IPS DF 19.7 (cell line): ENCODE measurements at places on chromosomes 11 and 22.

- no peak for DNase-seq
These were observed 27.8 kb upstream of the AMOTL1 start for GRCh38 chr11:94740083-94741021.

- no peak for DNase-seq
These were observed 21.7 kb downstream of the SPATA19 start for GRCh38 chr11:133823614-133824013.

GRCh38 chr11:8081591-8082250, 710 bp downstream of the TUB start:
- DNase-seq: no peak

- DNase-seq: no peak
These were observed 1.3 kb downstream of the TEF start for GRCh38 chr22:41383085-41383484.

GRCh38 chr11:128323381-128323780, 264.0 kb downstream of the ETS1 start:
- DNase-seq: no peak

DNA sequence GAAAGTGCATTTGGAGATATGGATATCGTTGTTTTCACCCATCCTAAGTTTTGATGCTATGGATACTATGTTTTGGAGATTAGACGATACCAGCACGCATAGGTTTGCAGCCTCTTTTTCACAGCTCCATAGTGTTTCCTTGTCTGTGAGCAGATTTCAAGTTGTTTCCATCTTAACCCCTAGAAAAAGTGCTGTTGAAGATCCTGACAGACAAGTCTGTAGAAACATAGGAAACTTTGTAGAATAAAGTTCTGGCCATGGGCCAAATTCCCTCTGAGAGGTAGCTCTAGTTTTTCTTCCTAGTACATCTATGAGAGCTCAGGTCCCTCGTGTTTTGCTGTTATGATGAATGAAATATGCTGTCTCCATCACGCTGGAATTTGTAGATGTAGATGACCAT, 32.4 kb downstream of the ST3GAL4 start:
- no peak for DNase-seq

DNA sequence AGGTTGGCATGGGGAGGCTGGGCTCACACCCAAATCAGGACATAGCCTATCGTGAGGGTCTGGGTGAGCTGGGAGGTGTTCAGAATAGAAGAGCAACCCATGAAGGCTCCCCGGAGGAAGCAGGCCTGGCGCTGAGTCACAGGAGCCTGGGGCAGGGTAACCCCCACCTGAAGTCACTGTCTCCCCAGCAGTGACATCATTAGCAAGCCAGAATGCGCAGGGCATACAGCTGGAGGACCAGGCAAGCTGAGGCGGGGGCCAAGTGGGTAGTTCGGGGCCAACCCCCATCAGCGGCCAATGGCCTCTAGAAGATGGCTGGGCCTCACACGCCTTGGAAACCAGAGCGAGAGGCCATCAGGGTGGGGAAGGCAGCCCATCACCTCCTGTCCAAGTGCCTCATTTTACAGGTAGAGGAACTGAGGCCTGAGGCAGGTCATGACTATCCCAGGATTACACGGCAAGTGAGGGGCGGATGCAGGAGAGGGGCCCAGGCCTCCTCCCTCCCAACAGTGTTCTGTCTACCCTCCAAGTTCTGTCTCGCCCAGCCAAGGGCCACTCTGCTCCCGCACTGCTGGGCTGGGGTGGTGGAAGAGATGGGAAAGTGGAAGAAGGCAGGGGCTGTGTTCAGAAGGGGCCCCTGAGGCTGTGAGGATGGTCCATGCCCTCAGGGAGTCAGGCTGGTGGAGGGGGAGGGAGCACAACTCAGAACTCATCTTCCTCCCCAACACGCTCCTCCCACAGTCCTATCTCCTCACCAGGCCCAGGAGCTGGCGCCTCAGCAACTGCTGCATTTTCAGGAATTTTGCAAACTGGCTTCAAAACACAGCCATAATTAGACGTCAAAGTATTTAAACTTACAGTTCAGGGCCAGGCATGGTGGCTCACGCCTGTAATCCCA, 24.6 kb downstream of the RPL3 start:
- no peak for DNase-seq

GRCh38 chr11:45941285-45941684, 18.8 kb downstream of the LARGE2 start:
- DNase-seq: no peak

- DNase-seq: no peak
These were observed 31.6 kb downstream of the C11orf58 start for GRCh38 chr11:16770016-16770415.

- DNase-seq: no peak
These were observed 26.7 kb downstream of the IRAG1 start for GRCh38 chr11:10666556-10667520.

DNA sequence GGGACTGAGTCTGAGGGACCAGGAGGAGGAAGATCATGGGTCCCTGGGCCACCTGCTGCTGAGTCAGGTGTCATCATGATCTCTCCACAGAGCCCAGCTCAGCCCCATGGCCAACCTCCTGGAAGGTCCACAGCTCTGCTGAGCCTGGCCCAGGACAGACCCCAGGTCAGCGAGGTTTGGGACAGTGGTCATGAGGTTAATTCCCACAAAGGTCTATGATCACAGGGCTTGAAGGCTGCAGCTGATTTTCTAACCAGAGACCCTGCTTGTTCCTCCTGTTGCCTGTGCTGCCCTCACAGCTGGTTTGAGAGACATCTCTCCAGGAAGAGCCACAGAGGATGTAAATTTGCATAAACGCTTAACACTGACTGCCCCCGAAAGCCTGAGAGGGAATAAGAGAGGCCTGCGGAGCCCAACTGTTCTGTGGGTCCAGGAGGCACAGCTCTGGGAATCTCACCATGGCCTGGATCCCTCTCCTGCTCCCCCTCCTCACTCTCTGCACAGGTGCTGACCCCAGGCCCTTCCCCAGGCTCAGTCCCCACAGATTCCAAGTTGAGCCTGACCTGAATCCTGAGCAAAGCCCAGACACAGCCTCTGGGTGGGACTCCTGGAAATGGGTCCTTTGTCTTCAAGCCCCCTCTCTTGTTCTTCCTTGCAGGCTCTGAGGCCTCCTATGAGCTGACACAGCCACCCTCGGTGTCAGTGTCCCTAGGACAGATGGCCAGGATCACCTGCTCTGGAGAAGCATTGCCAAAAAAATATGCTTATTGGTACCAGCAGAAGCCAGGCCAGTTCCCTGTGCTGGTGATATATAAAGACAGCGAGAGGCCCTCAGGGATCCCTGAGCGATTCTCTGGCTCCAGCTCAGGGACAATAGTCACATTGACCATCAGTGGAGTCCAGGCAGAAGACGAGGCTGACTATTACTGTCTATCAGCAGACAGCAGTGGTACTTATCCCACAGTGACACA, 102.8 kb downstream of the GGTLC2 start:
- DNase-seq: no peak

DNA sequence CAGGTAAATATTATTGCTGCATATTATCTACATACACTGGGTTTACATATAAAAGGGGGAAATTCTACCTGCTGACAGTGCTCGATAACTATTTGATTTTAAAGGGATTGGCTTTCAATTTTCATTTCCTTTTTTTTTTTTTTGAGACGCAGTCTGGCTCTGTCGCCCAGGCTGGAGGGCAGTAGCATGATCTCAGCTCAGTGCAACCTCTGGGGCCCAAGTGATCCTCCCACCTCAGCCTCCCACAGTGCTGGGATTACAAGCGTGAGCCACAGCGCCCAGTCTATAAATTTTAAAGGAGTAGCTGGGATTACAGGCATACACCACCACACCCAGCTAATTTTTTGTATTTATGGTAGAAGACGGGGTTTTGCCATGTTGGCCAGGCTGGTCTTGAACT, 3.2 kb upstream of the PCF11 start:
- no peak for DNase-seq

- DNase-seq: no peak
These were observed 9.5 kb downstream of the ELFN2 start for GRCh38 chr22:37417677-37418348.

DNA sequence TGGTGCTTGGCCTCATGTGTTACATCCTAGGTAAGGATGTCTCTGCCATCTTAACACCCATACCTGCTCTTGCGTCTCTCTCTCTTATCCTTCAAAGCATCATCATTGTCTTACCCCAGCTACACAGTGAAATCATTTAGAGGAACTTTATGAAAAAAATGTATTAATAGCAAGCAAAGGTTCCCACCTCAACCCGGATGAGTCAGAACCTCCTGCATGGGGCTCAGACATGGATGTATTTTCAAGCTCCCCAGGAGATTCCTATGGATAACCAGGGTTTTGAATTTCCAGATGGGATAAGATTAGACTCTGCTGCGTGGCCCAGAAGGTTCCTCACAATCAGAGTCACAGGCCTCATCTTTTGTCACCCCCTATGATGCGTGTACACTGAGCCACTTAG, 89.1 kb upstream of the NNMT start:
- no peak for DNase-seq
